ENCODE measurements at places on chromosomes 2 and 18.

DNA sequence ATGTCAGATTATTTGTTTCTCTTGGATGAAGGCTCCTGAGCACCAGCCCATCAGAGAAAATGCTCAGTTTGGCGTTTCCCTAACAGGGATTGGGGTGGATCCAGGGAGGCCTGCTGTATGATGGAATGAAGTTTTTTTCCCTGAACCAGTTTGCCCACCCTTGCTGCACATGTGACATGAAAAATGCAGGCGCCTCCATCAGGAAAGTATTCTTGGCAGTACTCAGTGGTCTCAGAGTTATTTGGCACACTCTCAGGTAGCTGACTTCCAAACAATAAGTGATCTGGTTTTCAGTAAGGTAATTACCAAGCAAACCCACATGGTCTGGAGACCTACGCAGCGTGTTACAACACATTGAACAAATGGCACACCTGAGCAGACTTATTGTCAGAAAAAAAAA, 254.9 kb downstream of the PAX3 start:
- no peak for DNase-seq

DNA sequence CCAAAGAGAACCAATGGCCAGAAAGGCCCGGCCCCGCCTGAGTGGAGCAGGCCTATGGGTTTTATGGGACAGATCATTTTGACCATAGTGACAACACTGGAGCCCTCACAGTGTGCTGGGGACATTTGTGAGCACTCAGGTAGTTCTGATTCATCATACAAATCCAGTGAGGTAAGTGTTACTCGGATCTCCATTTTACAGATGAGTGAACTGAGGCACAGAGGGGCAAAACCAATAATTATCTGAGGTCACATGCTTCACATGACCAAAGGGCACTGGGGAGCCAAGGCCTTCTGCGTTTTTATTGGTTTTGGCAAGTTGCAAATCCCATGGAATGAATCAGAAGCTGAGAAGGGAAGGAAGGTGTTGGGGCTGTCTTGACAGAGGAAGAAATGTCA, 111.5 kb upstream of the MGAT5 start:
- no peak for DNase-seq

GRCh38 chr2:11692966-11693521, 23.0 kb upstream of the NTSR2 start:
- DNase-seq: peak; percentile 61

DNA sequence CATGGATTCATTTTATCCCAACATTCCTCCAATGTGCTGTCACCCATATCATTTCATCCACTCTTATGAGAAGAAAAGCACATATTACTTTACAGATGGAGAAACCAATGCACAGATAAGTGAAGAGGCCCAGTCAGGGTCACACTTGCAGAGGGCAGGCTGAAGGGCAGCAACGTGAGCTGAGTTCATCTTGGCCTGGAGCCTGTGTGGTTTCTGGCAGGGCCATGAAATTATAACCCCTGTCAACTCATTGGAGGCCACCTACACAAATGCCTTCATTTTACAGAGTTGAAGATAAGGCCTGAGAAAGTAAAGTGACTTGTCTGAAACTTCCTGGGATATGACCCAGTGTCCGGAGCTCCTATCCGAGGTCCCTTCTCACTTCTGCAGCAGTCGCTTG, 88.4 kb upstream of the NRP2 start:
- no peak for DNase-seq

DNA sequence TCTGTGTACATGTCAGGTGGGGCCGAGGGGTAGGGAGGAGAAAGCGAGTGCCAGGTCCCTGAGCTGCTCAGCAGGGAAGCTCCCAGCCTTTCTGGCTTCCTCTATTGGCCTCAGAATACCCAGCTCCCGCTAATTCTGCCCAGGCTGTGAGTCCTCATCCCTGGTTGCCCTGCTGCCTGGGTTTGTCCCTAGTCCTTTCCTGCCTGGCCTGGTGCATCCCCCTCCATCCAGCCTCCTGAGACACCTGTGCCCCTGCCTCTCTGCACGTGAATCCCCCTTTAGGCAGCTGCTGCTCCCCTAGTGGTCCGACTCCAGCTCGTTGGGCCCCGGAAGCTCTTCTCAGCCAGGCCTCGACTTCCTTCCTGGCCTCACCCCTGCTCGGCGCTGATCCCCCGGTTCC, 54.6 kb downstream of the INHBB start:
- no peak for DNase-seq

DNA sequence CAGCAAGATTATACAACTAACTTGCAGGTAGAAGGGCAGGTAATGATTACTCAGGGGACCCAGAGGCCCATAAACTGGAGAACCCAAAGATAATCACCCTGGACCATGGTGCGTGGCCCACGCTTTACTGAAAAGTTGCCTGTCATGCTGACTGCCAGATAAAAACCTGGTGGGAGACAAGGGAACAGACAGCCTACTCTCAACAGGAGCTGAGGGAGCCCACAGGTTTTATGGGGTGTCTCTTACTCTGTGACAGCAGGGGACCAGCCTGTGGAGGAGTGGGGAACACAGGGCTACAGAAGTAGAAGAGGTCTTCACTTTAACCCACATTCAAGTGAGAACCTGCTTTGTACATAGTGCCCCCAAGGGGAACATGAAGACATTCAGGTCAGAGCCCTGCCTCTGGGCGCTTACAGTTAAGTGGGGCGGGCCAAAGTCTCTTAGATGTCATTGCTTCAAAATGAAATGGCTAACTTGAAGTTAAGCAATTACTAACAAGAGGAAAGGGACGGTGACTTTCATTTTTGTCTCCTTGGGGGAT, 60.4 kb downstream of the DHRS9 start:
- no peak for DNase-seq

DNA sequence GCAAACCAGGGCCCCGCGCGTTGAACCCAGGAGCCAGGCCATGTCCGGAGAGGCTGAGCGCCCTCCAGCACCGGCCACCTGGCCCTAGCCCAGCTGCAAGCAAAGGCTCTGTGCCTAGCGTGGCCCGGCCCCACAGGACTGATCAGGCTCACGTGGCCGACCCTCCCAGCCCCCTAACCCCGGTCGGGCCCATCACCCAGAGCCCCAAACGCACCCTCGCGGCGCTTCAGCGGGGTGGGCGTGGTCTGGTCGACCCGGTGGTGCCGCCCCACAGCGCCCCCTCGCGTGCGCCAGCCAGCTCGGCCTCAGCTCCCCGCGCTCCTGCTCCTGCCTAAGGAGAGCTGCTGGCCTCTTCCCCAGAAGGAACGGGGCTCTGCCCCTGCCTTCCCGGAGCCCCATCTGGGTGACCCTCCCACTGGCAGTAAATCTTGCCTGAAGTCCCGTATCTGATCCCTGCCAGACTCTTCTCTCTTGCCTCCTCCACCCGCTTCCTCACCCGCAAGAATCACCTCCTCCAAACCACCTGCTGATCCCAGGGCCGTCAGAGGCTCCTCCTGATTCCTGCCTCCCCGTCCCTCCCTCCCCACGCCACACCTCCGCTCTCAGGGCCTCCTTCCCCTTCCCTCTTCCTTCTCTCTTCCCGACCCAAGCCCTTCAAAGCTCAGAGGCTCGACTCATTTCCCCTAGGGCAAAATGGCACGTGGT, 12.3 kb upstream of the TEX51 start:
- peak; percentile 48 for DNase-seq
